ENCODE measurements at places on chromosomes 4 and X.

- DNase-seq: no peak
Measured at GRCh38 chr4:157727163-157727562, 445.7 kb downstream of the GASK1B start.

DNA sequence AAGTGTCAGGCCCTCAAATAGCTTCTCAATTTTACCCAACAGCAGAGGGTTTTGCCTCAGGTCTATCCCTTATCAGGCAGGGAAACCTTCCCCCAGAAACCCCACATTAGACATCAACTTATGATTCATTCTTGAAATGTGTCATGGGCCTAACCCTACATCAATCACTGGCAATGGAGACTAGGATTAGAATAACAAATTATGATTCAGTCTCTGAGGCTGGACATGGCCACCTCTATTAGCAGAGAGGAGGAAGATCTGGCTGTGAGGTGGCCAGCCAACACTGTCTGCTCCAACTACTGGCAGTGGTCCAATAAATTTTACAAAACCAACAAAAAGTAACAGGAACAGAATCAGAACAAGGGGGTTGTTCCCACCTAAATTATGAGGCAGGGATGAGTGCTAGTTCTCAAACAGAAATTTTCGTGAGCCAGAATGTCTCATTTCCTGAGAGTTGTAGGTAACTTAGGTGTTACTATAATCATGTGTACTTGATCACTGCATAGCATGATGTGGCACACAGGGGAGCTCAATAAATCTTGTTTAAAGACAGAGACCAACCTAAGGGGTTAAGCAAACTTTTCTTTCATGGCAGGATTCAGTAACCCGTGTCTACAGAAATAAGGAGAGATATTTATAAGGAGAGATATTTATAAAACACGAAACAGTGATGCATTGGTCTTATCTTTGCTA is 126.8 kb downstream of the NFKB1 start:
- DNase-seq: no peak

DNA sequence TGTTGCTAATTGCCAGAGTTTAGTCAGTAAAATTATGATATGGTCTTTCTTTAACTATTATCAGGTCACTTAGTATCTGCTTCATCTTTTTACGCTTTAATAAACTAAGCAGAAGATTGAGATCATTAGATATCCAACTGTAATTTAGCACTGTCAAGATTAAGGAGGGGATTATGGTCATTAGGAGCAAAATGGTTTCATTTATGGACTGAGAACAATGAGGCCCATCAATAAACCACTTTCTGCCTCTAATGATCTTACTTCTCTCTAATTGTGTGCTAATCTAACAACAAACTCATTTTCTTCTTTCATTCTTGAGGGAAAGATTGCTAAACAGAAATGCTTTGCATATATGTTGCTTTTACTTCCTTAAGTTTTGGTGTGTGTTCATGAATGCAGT is 340.4 kb downstream of the RPA4 start:
- DNase-seq: no peak

DNA sequence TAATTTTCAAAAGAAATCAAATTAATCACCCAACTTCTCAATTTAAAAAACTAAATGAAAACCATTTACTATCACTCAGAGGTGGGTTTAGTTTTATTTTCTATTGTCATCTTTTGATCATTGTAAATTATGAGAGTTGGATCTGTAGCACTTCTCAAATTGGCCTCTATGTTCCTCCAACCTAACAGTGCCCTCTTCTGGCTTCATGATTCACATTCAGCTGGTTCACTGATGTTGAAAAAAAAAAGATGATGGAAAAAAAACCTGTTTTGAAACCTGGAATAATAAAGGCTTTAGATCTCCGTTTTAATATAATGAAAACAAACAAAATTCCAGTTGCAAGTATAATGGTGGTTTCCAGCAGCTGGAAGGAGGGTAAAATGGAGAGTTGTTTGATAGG is 2.4 kb upstream of the NBDY start:
- no peak for DNase-seq

DNA sequence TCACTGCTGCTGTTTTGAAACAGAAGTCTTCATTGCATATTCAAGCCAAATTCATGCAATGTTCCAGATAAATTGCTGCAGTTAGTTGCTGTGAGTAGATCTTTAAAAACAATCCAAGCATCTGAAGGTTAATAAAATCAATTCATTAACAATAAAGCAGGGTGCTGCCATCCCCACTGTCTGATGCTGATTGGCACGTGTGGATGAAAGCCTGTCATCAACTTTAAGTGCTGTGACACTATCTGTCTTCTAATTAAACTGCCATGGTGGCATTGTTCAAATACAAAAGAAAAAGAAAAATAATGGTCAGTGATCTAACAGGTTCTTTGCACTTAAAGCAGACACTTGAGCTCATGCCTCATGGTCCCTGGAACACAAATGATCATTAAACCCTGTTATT is 63.0 kb upstream of the MND1 start:
- no peak for DNase-seq

- DNase-seq: no peak
Measured at GRCh38 chr4:84887824-84888223, 78.7 kb downstream of the WDFY3 start.

- no peak for DNase-seq
Measured at GRCh38 chrX:27675493-27675892, 85.3 kb downstream of the DCAF8L2 start.

DNA sequence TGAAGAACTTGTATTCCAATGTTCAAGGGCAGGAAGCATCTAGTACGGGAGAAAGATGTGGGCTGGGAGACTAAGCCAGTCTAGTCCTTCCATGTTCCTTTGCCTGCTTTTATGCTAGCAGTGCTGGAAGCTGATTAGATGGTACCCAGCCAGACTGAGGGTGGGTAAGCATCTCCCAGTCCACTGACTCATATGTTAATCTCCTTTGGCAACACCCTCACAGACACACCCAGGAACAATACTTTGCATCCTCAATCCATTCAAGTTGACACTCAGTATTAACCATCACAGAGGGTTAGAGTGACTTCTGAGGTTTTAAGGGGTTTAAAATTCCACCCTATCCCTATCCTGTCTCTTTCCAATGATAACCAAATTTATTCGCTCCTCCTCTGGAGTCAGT is 6.5 kb downstream of the HMGN5 start:
- DNase-seq: no peak

- no peak for DNase-seq
Measured at GRCh38 chr4:126446917-126447316, 1132.2 kb downstream of the FAT4 start.

DNA sequence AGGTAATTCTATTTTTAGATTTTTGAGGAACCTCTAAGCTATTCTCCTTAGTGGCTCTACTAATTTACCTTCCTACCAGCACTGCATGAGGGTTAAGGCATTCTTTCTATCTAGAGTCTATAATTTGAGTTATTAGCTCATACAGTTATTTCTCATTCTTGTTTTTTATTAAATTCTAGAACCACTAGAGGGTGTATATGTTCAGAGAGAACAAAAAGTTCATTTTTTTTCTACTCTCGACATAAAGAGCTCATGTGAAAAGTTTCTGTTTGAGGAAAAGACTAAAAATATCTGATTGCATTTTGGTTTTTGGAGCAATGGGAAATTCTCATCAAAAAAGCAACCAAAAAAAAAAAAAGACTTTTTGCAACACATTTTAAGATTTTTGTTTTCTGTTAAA is 57.0 kb upstream of the LRAT start:
- no peak for DNase-seq

- no peak for DNase-seq
Measured at GRCh38 chr4:22595684-22596083, 79.8 kb upstream of the ADGRA3 start.

- no peak for DNase-seq
Measured at GRCh38 chr4:164639001-164639400, 114.9 kb upstream of the SMIM31 start.

DNA sequence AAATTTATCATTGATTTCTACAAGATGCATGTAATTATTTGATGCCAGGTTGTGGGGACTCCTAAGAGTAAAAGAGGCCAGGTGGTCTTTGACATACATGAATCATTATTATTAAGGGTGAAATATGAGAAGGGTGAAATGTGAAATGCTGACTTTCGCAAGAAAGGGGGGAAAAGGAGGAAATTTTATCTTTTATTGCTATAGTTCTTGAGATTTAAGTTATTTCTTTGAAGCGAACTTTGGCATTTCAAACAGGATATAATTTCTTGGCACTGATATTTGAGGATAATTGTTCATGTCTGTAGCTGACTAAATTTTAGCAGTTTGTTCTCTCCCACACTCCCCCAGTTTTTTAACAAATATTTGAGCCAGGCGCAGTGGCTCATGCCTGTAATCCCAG is 80.1 kb downstream of the TMEM131L start:
- DNase-seq: no peak

DNA sequence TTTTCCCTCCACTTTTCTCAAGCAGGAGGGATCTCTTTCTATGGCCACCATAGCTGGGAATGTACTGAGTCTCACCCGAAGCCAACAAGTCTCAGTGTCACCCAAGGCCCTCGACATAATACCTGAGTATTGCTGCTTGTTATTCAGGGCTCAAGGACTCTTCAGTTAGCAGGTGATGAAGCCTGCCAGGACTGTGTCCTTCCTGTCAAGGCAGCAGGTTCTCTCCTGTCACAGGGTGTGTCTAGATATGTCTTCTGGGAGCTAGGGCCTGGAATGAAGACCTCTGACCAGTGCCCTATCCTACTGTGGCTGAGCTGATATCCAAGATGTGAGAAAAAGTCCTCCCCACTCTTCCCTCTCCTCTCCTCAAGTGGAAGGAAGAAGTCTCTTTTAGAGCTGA is 391.0 kb upstream of the DIPK2B start:
- no peak for DNase-seq

GRCh38 chr4:114302472-114302871 is 296.1 kb upstream of the UGT8 start:
- DNase-seq: no peak

Data from GM04503 (cell line).